HAP-1 (cell line): ENCODE measurements at places on chromosomes 1 and 21.

GRCh38 chr1:3547055-3548005 is 64.0 kb downstream of the MEGF6 start:
- DNase-seq, result no peak

GRCh38 chr1:22892789-22893188 is 79.9 kb downstream of the LACTBL1 start:
- no peak for DNase-seq

DNA sequence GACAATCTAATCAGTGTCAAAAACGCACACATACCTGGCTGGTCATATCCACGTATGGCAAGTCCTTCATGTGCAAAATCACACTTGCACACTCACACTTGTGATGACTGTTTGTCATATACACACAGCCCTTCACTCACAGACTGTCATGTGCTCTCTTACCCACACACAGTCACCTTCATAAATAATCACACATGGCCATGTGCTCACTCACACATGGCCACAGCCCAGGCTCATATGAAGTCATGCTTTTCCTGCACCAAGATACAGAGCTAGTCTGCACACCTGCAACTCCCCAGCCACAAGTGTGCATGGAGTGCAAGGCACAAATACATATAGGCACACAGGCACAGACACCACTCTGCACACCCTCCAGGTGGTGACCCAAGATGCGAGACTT is 45.4 kb upstream of the FOXO6 start:
- no peak for DNase-seq

DNA sequence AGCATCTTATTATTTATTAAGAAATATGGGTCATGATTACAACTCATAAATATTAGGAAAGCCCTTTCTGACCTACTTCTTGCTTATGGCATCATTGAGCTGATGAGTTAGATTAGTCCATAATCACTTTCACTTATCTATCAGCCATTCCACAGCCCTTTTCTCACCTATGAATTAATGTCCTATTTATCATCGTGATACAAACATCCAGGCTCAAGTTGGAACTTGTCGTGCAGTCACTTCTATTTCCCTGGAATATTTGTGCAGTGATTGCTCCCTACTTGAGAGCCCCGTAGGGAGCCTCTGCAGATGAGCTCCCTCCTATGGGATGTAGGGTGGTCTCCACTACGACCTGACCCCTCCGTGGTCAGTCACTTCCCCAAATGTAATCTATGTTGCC is 8.1 kb upstream of the F3 start:
- DNase-seq, result no peak

DNA sequence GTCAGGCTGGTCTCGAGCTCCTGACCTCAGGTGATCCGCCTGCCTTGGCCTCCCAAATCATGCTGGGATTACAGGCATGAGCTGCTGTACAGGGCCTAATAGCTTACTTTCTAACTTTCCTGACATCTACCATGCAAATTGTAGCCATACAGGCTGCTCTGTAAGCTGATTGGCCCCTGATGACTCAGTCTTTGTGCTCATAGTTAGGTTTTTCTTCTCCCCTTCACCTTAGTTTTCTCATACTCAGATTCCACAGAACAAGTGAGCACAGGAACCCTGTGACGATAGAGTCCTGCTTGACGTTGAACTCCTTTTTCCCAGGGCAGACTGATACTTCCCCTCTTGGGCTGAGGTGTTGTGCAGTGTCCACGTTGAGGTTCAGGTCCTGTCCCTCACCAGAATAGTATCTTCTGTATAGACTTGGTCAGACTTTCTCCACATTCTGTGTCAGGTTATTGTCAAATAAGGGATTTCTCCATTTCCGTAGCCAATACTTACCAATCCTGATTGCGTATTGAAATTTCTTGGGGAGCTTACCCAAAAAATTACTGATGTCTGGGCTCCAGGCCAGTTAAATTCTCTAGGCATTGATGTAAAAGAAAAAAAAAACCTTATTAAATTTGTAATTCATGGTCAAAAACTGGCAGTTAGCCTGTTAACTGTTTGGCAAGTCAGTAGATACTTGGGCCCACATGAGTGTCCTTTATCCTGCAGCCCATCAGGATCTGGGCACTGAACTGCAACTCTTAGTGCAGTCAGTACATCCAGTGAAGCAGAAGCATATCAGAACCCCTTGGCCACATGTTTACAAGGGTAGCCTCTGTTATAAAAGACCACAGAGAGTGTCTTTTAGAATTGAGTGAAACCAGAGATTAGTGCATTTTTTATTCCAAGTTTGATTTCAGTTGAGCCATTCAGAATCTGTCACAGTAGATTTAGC is 118.2 kb downstream of the DYRK1A start:
- no peak for DNase-seq

GRCh38 chr1:38115682-38116202 is 69.1 kb upstream of the POU3F1 start:
- DNase-seq, result no peak

DNA sequence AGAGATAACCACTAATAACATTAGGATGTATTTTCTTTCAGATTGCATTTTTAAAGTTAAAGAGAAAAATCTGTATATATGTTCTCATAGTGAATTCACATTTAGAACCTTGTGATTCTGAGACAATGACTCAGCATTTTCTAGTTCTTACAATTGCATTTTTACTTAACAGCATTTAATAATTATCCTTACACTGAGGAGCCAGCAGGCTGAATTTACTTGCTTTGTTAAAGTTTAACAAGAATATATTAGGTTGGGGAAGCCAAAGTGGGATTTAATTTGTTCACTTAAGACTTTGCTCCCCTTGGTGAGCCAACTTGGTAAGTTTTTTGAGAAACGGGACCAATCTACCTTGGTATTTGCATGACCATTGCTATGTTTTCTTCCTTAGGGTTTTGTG is 4.5 kb downstream of the PATJ start:
- DNase-seq, result no peak
